Left lung (tissue), 14 donors: ENCODE measurements at places on chromosomes 7 and 10. TPM values are rescaled to one million over a fixed set of nuclear protein-coding genes. Genes with fewer than 3 reads are reported as not detected.

DNA sequence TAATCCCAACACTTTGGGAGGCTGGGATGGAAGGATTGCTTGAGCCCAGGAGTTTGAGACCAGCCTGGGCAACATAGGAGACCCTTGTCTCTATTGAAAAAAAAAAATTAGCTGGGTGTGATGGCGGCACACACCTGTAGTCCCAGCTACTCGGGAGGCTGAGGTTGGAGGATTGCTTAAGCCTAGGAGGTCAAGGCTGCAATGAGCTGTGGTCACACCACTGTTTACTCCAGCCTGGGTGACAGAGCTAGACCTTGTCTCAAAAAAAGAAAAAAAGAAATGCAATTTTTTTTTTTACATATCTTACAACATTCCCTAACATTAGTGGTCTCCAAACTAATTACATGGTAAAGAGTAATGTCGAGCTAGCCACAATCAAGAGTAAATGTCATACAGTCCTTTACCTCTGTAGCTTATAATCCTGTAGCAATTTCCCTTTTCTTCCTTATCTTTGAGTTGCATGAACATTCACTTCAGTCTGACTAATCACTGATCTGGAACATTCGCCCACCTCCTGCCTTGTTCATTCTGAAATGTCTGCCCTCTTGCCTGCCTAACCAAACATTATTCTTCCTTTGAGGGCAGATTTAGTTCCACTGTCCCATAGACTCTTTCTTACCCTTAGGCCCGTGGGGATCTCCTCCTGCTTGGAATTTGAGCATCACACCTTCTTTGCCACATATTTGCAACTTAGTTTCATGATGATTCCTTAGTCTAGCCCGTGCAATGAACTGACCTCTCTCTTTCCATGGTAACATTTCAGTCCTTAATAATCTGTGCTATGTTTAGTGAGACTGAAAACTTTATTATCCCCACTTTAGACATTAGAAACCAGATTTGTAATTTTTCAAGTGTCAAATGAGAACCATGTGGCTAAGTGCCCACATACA lies 4.8 kb upstream of the VCL start:
- DNase-seq: no peak

DNA sequence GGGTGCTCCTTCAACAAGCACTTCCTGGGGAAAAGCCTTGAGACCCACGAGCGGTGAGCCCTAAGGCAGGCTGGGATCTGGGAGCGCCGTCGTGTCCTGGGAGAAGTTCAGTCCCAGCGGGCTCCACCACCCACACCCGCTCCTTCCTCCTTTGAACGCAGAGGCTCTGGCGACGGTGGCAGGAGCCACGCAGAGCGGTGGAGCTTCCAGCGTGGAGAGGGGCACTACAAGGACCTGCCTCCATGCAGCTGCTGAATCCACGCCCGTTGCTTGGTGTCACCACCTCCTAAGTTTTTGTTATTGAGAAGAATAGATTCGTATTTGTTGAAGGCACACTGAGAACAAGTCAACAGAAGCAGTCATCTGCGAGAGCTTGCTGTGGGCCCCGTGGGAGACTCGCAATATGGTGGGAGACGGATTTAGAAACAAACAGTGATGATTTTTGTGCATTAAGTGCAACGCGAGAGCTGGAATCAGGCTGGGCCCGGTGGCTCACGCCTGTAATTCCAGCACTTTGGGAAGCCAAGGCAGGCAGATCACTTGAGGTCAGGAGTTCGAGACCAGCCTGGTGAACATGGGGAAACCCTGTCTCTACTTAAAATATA lies 60.1 kb upstream of the SDK1 start:
- no peak for DNase-seq

DNA sequence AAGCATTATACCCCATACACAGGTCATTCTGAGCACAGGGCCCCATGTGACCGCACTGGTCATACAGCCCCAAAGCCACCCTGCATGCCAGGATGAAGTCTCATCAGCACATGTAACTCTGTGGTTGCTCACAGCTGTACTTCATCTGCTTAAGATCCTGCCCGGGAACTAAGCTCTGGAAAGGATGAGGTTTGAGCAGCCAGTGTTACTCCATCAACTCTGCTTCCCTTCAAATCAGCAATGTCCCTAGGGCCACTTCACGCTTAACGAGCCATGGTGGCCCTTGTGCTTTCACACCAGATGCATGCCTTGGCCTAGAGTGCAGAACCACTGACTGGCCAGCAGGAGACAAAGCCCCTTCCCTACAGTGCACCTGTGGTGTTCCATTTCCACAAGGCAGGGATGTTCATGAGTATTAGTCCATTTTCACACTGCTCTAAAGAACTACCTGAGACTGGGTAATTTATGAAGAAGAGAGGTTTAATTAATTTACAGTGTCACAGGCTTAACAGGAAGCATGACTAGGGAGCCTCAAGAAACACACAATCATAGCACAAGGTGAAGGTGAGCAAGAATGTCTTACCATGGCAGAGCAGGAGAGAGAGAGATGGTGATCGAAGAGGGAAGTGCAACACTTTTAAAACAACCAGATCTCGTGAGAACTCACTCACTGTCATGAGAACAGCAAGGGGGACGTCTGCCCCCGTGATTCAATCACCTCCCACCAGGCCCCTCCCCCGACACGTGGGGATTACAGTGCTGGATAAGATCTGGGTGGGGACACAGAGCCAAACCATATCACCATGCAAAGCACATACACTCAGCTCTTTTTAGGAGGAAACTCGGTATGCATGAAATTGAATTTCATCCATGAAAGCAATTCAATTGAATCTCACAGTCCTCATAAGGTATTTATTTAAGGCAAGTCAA lies 149.0 kb upstream of the CDCA7L start:
- no peak for DNase-seq

DNA sequence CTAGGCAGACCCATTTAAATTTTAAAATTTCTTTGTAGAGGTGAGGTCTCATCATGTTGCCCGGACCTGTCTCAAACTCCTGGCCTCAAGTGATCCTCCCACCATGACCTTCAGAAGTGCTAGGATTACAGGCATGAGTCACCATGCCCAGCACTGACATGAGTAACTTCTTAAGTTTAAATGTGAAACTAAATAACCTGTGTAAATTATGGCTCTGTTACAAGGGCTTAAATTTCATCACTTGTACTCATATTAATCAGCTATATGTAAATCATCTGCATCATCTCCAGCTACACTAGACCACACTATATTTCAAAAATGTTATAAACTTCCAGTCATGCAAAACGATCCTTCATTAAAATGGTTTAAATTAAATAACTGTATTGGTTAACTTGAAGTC lies 56.1 kb downstream of the ATAD1 start:
- DNase-seq: no peak

Gene PODXL
- 64.0 TPM for polyA plus RNA-seq

DNA sequence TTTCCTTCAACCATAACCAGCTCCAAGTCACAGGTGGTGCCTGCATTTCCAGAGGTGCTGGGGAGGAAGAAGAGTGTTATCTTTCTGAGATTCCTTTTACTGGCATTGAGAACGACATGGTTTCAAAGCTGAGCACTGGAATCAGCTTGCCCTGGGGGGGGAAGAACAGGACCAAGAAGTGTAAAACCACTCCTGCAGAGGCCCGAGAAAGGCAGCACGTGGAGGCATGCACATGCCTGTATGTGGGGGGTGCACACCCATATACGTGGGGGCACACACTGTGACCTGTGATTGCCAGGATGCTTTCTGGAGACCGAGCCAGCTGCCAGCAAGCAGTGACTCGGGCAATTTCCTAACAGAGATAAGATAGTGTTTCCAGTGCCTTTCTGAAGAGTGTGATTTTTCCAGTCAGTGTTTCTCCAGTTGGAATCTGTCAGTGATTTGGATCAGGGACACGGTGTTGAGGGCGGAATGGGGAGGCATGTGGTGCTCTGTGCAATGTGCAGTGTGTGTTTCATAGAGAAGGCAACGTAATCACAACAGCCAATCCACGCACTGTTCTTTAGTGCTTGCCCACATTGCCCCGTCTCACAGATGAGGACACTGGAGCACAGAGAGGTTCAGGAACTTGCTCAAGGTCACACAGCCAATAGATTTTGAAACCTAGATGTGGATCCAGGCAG lies 4.2 kb downstream of the LRRC27 start:
- DNase-seq: no peak

DNA sequence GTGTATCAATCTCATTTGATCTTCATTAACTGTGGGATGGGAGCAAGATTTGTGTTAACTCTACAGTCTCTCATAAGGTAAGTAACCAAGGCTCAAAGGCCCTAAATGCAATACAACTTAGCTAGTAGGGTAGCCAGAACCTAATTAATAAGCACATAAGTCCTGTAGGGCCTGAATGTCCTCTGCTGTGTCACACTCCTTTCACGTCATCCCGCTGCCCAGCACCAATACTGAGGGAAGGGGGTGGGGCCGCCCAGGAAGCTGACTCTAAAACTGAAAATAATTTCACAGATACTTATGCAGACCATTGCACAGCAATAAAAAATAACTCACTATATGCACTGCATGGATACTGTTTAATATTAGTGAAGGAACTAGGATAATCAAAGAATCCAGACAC lies 13.7 kb downstream of the CCDC6 start:
- no peak for DNase-seq

DNA sequence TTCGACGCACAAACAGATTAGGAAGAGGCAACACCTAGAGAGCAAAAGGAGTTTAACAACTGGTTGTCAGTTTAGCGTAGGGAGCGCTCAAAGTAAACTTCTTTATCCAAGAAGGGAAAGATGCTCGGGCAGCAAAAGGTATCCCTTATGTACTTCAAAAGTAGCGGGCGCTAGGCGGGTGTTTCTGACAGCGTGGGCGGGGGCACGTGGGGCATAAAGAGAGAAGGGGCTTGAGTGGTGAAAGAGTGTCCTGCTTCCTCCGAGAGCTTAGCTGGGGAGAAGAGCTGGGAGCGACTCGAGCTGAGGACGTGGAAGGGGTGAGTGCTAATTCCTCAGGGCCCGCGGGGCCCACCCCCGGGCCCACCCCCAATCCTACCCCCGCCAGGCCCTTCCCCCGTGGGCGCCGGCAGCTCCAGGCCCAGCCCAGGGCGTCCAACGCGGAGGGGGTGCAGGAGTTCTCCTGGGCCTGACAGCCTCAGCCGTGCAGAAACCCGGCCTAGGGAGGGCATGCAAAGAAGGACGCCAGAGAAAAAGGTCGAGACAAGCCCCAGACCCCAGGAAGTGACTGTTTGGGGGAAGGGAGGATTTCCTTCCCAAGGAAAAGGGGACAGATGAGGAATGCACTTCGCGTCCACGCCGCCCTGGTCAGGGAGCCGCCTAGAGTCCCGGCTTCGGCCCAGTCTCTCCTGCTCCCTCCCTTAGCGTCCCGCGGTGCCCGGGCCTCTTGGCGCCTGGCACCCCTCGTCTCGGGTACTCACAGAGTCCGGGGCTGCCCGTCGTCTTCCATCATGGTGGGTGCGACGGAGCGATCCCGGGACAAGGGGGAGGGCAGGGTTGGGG lies 868 bp downstream of the TIAL1 start:
- DNase-seq: peak; percentile 73

Gene IRF5
- polyA plus RNA-seq: 1.7 TPM

GRCh38 chr7:43849047-43849446 lies 20.3 kb downstream of the MRPS24 start:
- DNase-seq: no peak

GRCh38 chr7:29494350-29494749 lies 69.3 kb upstream of the PRR15 start:
- DNase-seq: no peak

Gene MSS51
- 5.8 TPM for polyA plus RNA-seq

GRCh38 chr10:131231965-131232541 lies 79.5 kb downstream of the TCERG1L start:
- DNase-seq: no peak

- no peak for DNase-seq
Measured at GRCh38 chr10:123761038-123761428, 94.9 kb downstream of the GPR26 start.

Gene SPAG6
- 8.8 TPM for polyA plus RNA-seq
